Liver (tissue), 10 donors: ENCODE measurements at places on chromosomes 13 and 19. TPM values are rescaled to one million over a fixed set of nuclear protein-coding genes. Genes with fewer than 3 reads are reported as not detected.

DNA sequence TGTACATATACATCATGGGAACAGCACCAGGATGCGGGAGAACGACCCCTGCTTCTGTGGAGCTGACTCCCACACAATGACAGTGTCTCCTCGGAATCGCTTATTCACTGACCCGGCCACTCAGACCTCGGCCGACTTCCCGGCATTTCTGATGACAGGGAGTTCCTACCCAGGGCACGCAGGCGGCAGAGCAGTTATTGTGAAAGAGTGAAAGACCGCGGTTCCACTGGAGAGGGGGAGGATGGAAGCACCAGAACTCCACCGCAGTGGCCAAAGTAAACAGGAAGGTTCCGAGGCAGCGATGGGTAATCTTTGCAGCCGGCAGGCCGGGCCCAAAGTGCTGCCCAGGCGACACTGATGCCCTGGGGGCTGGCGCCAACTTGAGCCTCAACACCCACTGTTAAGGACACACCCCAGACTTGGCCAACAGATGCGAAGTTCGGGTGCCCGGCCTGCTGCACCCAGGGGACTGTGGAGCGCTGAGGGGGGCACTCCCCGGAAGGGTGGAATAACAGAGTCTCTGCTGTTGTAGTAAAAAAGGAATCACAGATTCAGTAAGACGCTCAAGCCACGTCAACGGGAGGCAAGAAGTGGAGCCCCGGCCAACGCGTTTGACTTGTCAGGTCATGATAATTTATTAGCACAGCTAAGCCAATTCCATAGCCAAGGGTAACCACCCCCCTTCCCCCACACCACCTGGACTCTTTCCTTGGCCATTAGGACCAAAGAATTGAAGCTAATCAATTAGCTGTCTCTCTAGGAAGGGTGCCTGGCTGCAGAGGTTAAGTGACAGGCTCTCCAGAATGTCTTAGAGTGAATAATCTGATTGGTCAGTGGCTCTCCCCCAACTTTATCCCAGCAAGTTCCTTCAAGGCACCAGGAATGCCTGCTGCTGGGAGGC is 5.8 kb downstream of the MLLT1 start:
- peak; percentile 52 for DNase-seq

GRCh38 chr19:44647144-44647543 is 3.4 kb downstream of the PVR start:
- no peak for DNase-seq

DNA sequence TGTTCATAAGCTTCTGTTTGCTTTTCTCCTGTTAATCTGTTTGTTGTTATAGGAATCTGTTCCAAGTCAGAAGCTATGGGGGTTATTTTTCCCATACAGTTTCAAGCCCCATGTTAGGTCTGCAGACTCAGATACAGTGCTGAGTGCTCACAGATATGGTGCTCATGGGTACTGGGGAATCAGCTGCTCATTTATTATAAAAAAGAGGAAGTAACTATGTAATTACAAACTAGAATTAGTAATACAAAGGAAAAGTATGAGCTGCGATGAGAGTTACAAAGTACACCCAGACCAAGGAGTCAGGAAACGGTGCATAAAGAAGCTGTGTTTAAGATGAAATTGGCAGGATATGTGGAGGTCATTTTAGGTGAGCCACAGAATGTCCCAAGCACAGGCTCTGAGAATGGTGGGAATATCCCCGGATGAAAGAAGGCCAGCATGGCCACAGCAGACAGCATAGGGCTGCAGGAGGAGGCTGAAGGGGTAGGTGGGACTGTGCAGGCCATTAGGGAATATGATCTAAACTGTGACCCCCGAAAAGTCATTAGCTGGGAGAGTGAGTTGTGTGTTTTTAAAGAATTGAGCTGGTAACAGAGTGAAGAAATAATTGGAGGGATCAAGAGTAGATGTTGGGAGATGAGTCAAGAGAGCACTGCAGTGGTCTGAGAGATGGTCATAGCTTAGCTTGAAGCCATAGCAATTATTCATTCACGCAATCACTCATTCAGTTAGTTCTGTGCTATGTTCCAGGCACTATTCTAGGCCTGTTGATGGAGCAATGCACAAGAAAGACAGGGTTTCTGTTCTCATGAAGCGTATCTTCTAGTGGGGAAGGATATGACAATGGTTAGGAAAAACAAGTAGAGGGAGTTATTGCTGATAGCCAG is 177.4 kb upstream of the UBL3 start:
- DNase-seq: no peak

GRCh38 chr19:19486343-19487076 is 28.8 kb downstream of the TSSK6 start:
- DNase-seq: no peak

The CKAP2 gene
- polyA plus RNA-seq: 2.4 TPM

The DKKL1 gene
- polyA plus RNA-seq: 0.16 TPM
